Mammary epithelial cell (primary cell): ENCODE measurements at places on chromosomes 12 and 14.

- peak; percentile 79 for DNase-seq
Measured at GRCh38 chr12:49623142-49623904, at the start of gene PRPF40B. TSS of gene PRPF40B (plus strand) at chr12:49623561. CDS start at chr12:49623591, 30 bp downstream.

GRCh38 chr14:57607086-57607485 is 113.4 kb upstream of the CCDC198 start:
- DNase-seq: no peak

DNA sequence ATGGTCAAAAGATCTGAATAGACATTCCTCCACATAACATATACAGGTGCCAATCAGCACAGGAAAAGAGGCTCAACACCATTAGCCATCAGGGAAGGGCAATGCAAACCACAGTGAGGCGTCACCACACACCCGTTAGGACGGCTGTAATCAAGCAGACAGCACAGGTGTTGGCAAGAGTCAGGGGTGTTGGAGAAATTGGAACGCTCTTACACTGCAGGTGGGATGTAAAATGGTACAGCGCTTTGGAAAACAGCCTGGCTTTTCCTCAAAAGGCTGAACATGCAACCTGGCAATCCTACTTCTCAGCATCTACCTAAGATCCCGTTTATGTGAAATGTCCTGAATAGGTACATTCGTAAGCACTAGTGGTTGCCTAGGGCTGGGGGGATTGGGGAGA is 21.5 kb upstream of the MMP17 start:
- no peak for DNase-seq

GRCh38 chr14:34093883-34094282 is 143.0 kb upstream of the EGLN3 start:
- no peak for DNase-seq

DNA sequence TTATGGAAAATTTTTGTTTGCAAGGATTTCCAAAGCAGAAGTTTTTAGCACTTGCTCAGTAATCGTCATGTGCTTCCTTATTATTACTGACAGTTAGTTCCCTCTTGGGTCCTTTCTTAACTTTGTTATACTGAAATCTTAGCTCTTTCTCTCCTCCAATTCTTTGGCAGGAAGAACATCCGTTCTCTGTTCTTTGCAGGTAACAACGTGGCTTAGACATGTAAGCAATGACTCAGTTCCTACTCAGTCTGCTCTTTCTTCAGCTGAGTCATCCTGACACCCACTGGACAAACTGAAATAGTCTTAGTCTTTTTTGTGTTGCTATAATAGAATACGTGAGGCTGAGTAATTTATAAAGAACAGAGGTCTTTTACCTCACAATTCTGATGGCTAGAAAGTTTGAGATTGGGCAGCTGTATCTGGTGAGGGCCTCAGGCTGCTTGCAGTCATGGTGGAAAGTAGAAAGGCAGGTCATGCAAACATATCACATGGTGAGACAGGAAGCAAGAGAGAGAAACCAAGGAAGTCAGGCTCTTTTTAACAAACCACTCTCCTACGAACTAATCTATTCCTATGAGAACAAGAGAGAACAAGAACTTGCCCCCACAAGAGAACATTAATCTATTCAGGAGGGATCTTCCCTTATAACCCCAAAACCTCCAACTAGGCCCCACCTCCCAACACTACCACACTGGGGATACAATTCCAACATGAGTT is 49.2 kb downstream of the TESPA1 start:
- DNase-seq: peak; percentile 96

GRCh38 chr12:75759842-75760572 is 248.6 kb upstream of the KRR1 start:
- peak; percentile 95 for DNase-seq

- peak; percentile 78 for DNase-seq
Measured at GRCh38 chr12:123134271-123134671, 16.6 kb downstream of the PITPNM2 start.
